ENCODE measurements at places on chromosomes 4 and X. TPM values are rescaled to one million over a fixed set of nuclear protein-coding genes. Genes with fewer than 3 reads are reported as not detected.

USP17L21 gene
- not detected for total RNA-seq

GPC4 gene
- 0.02 TPM for total RNA-seq

GLRA3 gene
- total RNA-seq, result 0.05 TPM

USP51 gene
- 0.67 TPM for total RNA-seq

ABCG2 gene
- total RNA-seq, result 18.6 TPM

AADAT gene
- 9.6 TPM for total RNA-seq

ADAM29 gene
- total RNA-seq, result not detected

MAP3K15 gene
- total RNA-seq, result 1.8 TPM

DCTD gene
- 76.1 TPM for total RNA-seq

FGF13 gene
- not detected for total RNA-seq

CXCL5 gene
- 25.3 TPM for total RNA-seq

NPY2R gene
- total RNA-seq, result not detected

PCSK1N gene
- 16.0 TPM for total RNA-seq

CDKL5 gene
- 4.5 TPM for total RNA-seq
